ENCODE measurements at places on chromosomes 7 and 10.
A peak's percentile ranks its signal among the peaks of the same experiment; 100 is the strongest.

DNA sequence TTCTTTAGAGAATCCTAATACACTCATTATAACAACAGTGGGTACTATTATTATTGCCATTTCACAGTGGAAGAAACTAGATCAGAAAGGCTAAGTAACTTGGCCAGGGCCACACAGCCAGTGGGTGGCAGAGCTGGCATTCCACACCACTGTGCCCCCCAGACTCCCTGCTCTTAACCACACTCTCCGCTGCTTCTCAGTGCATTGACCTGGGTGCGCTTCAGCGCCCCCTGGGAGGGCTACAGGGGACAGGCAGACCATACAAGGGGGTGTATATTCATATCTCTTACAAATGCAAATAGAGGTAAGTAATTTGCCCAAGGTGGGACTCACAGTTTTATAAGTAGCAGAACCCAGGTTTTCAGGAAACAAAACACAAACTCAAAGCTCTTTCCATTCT is 77.0 kb upstream of the NMT2 start:
- DNase-seq = peak; percentile 59

DNA sequence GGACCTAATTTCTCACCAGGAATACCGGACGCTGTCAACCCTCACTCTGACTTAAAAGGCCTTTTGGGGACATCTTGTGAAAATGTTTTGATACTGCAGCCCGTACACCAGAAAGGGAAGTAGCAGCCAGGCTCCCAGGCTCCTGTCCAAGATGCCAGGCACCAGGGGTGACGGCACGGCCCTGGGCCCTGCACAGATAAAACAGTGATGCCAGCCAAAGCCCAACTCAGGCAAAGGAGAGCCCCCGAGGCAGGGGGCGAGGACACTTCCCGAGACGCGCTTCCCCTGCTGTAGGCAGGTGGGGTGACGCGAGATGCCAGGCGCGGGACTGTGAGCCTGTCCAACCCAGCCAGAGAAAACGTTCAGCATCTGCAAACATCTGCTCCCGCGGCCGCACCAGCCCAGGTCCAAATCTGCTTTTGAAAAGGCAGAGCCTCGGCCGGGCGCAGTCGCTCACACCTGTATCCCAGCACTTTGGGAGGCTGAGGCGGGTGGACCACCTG is 15.7 kb downstream of the ZFAND2A start:
- DNase-seq = peak; percentile 46

DNA sequence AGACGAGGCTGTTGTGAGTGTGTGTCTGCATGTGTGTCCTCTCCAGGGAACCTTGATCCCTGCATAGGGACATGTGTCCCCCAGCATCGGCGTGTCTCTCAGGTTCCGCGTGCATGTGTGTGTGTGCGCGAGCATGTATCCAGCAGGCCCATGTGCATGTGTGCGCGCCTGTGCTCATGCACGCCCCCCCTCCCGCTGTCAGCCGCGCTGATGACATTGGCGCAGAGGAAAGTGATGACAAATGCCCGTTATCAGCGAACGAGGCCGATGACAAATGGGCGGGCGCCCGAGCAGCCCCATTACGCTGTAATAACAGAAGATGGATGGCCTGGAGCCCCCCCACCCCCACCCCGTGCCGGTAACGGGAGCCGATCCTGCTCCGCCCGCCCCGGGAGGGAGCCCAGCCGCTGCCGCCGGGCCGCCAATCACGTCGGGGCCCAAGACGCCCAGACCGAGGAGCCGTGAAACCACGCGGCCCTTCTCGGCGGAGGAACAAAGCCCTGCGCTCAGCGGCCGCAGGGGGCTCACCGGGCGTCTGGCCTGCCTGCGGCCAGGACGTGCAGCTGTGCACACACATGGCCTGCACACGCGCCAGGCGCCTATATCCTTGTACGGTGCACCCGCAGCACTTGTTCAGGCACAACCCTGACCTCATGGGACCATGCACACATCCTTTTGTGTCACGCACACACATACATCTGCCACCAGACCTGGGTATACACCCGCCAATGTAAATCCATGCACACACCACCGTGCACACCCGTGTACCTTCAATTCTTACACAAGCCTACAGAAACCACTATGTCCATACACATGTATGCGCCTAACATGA is 21.5 kb downstream of the POLL start:
- peak; percentile 78 for DNase-seq

DNA sequence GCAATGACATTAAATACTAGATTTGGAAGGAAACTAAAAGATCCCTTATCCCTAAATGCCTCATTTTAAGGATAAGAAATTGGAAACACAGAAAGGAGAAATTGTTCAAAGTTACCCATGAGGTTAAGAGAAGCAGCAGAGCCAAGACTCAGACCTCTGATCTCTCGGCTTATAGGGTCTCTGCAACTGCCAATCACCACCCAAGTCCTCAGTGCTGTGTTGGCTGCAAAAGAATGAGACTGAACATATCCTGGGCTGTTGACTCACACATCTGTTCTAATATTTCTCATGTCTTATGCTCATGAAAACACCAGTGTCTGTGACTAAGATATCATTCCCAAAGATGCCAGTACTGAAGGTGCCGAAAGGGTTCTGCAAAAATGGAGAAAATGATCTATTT is 153.3 kb downstream of the XPNPEP1 start:
- DNase-seq = no peak

DNA sequence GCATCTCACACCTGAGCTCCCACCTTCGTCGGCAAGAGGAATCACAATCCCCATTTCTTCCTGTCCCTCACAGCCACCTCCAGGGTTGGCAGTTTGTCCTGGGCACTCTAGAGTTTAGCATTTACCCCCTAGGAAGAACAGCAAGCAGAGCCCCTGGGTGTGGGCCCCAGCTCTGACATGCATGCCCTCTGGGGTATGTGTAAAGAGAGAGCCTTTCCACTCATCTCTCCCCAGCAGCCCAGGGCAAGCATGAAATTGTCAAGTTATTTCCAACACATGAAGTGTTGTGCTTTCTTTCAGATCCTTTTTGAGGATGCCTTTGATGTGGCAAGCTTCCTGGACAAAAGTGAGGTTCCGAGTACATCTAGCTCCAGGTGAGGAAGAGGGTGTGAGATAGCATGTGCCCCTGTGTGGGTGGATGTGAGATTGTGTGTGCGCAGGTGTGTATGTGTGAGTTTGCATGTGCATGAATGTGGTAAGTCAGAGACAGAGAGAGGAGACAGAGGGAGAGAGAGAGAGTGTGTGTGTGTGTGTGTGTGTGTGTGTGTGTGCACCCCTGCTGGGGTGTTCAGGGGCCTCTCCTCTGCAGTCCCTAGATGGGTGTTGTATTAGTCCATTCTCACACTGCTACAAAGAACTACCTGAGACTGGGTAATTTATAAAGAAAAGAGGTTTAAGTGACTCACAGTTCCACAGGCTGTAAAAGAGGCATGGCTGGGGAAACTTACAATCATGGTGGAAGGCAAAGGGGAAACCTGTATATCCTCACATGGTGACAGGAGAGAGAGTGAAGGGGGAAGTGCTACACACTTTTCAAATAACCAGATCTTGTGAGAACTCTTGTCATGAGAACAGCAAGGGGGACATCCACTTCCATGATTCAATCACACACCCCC is 18.1 kb downstream of the STRA8 start:
- no peak for DNase-seq

All from neural progenitor cell (in vitro differentiated cells).